ENCODE measurements at places on chromosomes 4 and X. TPM values are rescaled to one million over a fixed set of nuclear protein-coding genes. Genes with fewer than 3 reads are reported as not detected.

GRCh38 chrX:28552322-28552721, 34.9 kb upstream of the IL1RAPL1 start:
- no peak overlapping the region for H3K27ac ChIP-seq
- DNase-seq = no peak
- H3K4me3 ChIP-seq = no peak overlapping the region
- H3K4me1 ChIP-seq = no peaks in the 10 kb centered on the region

- H3K36me3 ChIP-seq = no peaks in the 10 kb centered on the region
- peaks cover 5% of the 10 kb centered on the region for H3K4me1 ChIP-seq
- no peak overlapping the region for H3K4me3 ChIP-seq
- peak; percentile 57 for DNase-seq
- H3K27ac ChIP-seq = no peak overlapping the region
- H3K27me3 ChIP-seq = peaks cover 54% of the 10 kb centered on the region
Measured at GRCh38 chr4:184100297-184100885, 117.3 kb downstream of the ENPP6 start.

- H3K27ac ChIP-seq = no peak overlapping the region
- H3K27me3 ChIP-seq = peaks cover 7% of the 10 kb centered on the region
- H3K4me3 ChIP-seq = no peak overlapping the region
- DNase-seq = no peak
- H3K36me3 ChIP-seq = no peaks in the 10 kb centered on the region
Measured at GRCh38 chrX:68833855-68834331, 5.1 kb downstream of the EFNB1 start.

- no peaks in the 10 kb centered on the region for H3K27me3 ChIP-seq
- DNase-seq = no peak
- H3K4me3 ChIP-seq = no peak overlapping the region
- no peaks in the 10 kb centered on the region for H3K36me3 ChIP-seq
- H3K4me1 ChIP-seq = no peaks in the 10 kb centered on the region
Measured at GRCh38 chrX:82466994-82467393, 1041.1 kb upstream of the POU3F4 start.

- peak within 1 kb of the TSS; percentile 85 for H3K4me3 ChIP-seq
- H3K27ac ChIP-seq = peak within 1 kb of the TSS; percentile 92
- H3K27me3 ChIP-seq = no peaks in the 10 kb centered on the region
- peaks cover 5% of the 10 kb centered on the region for H3K36me3 ChIP-seq
- DNase-seq = peak; percentile 69
Measured at GRCh38 chrX:18983666-18984380, at the start of gene PHKA2. Gene PHKA2 (minus strand): TSS chrX:18984114. CDS start chrX:18983932, 182 bp downstream.

GRCh38 chr4:184450743-184451535, 23.4 kb downstream of the IRF2 start:
- no peak overlapping the region for H3K4me3 ChIP-seq
- no peaks in the 10 kb centered on the region for H3K27me3 ChIP-seq
- no peaks in the 10 kb centered on the region for H3K36me3 ChIP-seq
- H3K27ac ChIP-seq = no peak overlapping the region

DNA sequence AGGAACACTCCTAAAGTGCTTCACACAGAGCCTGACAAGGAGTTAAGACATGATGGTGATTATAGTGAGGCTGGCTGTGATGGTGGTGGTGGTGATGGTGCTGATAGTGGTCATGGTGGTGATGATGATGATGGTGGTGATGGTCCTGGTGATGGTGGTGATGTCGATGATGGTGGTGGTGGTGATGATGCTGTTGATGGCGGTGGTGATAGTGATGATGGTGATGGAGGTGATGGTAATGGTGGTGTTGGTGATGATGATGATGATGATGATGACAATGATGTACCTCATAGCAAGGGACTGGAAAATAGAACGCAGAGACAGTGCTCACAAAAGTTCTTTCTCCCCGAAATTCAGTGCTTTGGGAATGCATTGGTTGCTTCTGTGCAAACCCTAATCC, 34.3 kb upstream of the PSAPL1 start:
- no peak overlapping the region for H3K4me3 ChIP-seq
- no peaks in the 10 kb centered on the region for H3K4me1 ChIP-seq
- no peaks in the 10 kb centered on the region for H3K36me3 ChIP-seq

GRCh38 chr4:98601708-98602107, 56.7 kb downstream of the TSPAN5 start:
- no peak for DNase-seq
- H3K36me3 ChIP-seq = no peaks in the 10 kb centered on the region
- H3K4me3 ChIP-seq = no peak overlapping the region
- no peaks in the 10 kb centered on the region for H3K27me3 ChIP-seq
- H3K4me1 ChIP-seq = no peaks in the 10 kb centered on the region

- no peak for DNase-seq
- H3K4me3 ChIP-seq = peak overlapping the region; percentile 68
- H3K4me1 ChIP-seq = peaks cover 7% of the 10 kb centered on the region
- peak overlapping the region; percentile 87 for H3K27ac ChIP-seq
Measured at GRCh38 chr4:44725166-44725565, 1.2 kb downstream of the GNPDA2 start.

DNA sequence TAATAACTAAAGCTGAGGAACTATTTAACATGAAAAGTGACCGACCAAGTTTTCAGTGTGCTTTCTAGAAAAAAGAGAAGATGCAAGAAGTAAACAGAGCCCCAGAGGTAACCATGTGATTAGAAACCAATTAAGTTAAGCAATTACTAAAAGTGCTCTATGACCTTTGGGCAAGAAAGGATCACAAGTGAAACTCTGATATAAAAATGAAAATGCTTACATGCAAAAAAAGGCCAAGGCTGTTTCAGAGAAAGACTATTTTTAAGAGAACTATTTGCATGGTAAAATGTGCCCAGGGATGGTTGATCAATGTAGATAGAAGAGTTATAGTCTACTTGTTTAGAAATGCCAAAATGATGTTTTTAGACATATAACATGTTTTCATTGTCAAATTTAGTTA, 22.0 kb downstream of the KLHL15 start:
- H3K36me3 ChIP-seq = peaks cover 46% of the 10 kb centered on the region
- DNase-seq = no peak
- no peaks in the 10 kb centered on the region for H3K27me3 ChIP-seq
- H3K4me3 ChIP-seq = no peak overlapping the region
- no peaks in the 10 kb centered on the region for H3K4me1 ChIP-seq

- H3K4me3 ChIP-seq = no peak overlapping the region
- DNase-seq = no peak
- no peak overlapping the region for H3K27ac ChIP-seq
- no peaks in the 10 kb centered on the region for H3K4me1 ChIP-seq
- H3K27me3 ChIP-seq = no peaks in the 10 kb centered on the region
- no peaks in the 10 kb centered on the region for H3K36me3 ChIP-seq
Measured at GRCh38 chrX:117996918-117997480, 119.6 kb downstream of the KLHL13 start.

DNA sequence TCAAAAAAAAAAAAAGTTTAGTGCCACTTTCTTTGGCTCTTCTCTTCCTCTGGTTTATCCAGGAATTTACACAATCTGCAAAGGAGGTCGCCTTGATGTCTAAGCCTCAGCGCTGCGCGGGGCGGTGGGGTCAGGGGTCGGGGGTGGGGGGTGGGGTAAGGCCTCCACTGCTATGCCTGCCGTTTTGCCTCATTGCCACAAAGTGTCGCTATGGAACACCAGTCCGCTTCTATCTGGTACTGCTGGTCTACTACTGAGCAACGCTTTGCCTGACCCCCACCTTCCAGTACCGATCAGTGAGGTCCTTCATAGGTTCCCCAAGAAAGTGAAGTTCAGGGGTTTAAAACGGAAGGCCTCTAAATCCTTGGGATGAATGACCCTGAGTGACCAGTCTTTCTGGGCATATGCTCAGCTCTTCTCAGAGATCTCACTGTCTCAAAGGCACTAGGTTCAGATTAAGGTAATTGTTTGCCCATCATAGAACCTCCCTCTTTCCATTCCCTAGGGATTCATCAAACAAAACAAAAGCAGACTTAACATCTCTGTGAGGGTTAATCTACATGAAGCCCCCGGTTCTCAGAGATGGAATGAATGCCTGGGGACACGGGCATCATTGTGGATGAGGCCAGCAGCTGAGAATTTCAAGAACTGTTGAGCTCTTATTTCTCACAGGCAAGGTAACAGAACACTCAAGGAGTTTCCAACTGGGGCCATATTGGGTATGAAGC, 16.9 kb upstream of the TSR2 start:
- H3K4me3 ChIP-seq = no peak overlapping the region
- no peak overlapping the region for H3K27ac ChIP-seq
- peak; percentile 34 for DNase-seq
- no peaks in the 10 kb centered on the region for H3K27me3 ChIP-seq
- no peaks in the 10 kb centered on the region for H3K36me3 ChIP-seq

- no peak for DNase-seq
- H3K4me1 ChIP-seq = peaks cover 5% of the 10 kb centered on the region
- H3K27ac ChIP-seq = no peak overlapping the region
- H3K27me3 ChIP-seq = no peaks in the 10 kb centered on the region
Measured at GRCh38 chrX:153648358-153649177, 1.6 kb downstream of the DUSP9 start.

DNA sequence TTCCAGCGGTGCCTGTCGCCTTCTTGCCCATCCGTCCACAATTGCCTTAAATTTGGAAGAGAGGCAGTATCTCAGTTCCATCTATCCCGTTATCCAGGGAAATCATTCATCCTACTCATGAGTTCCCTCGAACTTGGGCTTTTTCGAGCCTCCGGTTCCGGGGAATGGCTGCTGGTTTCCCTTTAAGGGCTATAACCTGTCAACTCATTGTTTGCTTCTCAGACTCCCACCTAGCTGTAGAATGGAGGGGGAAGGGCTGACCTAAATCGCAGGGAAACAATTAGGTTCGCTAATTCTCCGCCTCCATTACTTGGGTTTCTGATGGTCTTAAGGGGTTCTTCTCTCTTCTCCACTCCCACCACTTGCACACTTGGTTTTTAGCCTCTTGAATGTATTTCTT, 1.2 kb downstream of the UCHL1 start:
- no peak for DNase-seq
- no peaks in the 10 kb centered on the region for H3K36me3 ChIP-seq
- no peaks in the 10 kb centered on the region for H3K4me1 ChIP-seq
- H3K4me3 ChIP-seq = no peak overlapping the region
- H3K27me3 ChIP-seq = no peaks in the 10 kb centered on the region

DNA sequence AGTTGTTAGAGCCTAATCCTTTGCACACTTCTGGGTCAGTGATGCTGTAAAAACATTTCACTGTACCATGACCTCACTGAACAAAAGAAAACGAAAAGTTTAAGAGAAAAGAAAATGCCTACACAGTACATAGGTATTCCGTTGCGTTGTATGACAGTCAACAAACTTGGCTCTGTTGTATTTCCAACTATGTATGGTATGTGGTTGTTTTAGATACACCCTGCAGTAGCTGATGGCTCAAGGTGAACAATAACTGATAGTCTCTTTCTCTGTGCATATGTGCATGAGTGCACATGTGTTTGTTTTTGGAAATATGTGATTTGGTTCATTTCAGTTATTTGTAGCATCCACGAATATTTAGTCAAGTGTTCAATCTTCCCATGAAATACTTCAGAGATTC, 176.0 kb downstream of the BMPR1B start:
- H3K4me1 ChIP-seq = no peaks in the 10 kb centered on the region
- DNase-seq = no peak
- no peak overlapping the region for H3K27ac ChIP-seq
- H3K4me3 ChIP-seq = no peak overlapping the region
- H3K27me3 ChIP-seq = no peaks in the 10 kb centered on the region

DNA sequence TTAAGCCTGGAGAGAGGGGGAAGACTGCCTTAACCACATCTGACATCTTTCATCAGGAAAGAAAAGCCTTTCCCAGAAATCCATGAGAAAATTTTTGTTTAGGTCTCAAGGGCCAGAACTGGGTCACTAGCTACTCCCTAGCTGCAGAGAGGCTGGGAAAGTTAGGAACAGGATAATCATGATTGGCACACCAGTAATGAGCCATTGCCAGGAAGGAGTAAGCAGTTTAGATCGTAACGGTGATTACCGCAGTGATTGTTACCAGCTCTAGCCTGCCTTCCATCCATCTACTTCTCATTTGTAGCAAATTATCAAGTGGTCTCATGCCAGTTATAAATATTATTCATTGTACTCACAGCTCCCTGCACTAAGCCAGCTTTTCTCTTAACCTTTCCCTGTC, 22.7 kb upstream of the STX18 start:
- no peak overlapping the region for H3K4me3 ChIP-seq
- H3K27ac ChIP-seq = no peak overlapping the region
- no peaks in the 10 kb centered on the region for H3K36me3 ChIP-seq
- no peak for DNase-seq

DNA sequence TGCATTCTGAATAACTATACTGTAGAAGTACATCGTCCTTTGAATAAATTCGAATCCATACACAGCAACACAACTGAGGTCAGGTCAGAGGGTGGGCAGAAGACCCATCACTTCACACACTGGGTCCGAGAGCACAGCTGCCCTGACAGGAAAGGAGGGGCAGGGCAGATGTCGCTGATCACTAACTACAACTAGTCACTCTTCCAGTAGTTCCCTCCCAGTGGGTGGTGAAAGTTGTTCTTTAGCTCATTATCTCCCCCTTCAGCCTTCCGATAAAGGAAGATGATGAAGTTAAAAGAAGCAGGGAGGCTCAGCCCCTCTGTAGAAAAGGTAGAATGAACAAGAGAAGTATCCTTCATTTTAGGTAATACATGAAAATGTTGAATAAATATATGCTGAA, 278.9 kb downstream of the INPP4B start:
- no peak overlapping the region for H3K27ac ChIP-seq
- no peaks in the 10 kb centered on the region for H3K4me1 ChIP-seq
- no peak for DNase-seq
- H3K36me3 ChIP-seq = no peaks in the 10 kb centered on the region
- H3K4me3 ChIP-seq = no peak overlapping the region

DNA sequence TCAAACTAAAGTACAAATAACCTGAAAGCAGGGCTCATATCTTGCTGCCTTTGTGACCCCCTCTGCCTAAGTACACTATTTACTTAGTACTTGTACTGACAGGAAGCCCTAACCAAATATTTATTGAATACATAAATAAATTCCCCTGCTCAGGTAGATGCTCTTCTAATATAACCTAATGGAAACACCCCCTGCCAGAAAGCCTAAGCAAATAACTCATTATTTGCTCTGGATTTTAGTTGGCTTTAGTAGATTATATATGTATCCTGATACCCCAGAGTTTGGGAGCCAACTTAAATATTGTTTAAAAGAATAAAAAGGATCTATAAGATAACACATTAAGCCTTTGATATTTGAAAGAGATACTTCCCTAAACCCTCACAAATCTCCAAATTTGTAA, 318.2 kb downstream of the PPP1R2C start:
- no peak for DNase-seq
- H3K27me3 ChIP-seq = no peaks in the 10 kb centered on the region
- no peak overlapping the region for H3K27ac ChIP-seq
- no peaks in the 10 kb centered on the region for H3K36me3 ChIP-seq
- no peak overlapping the region for H3K4me3 ChIP-seq

DNA sequence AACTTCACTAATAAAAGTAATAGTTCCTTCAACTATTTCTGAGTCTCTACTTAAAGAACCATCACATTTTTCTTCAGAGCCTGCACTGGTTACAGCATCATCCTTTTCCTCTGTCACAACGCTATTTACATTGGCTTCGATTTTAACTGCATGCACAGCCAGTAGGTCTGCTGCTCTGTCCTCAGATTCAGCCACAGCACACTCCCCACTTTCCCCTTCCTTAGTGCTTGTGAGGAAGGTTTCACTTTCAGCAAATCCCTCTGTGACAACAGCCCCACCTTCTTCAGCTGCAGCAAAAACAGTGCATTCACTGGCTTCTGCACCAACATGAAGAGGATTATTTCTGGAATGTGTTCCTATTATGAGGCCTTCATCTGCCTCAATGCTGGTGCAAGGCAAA, 25.7 kb downstream of the BOD1L1 start:
- H3K27me3 ChIP-seq = no peaks in the 10 kb centered on the region
- DNase-seq = no peak
- no peaks in the 10 kb centered on the region for H3K4me1 ChIP-seq
- H3K36me3 ChIP-seq = peaks cover 50% of the 10 kb centered on the region
- H3K27ac ChIP-seq = no peak overlapping the region

Gene BDH2
- total RNA-seq = 6.0 TPM

Gene PAK3
- not detected for total RNA-seq

Gene ESX1
- not detected for total RNA-seq

Gene CCNG2
- 5.8 TPM for total RNA-seq

Gene MAGEA11
- not detected for total RNA-seq

Gene PCDH19
- total RNA-seq = not detected
